Cerebellum (tissue), 4 donors: ENCODE measurements at places on chromosomes 1 and 21. TPM values are rescaled to one million over a fixed set of nuclear protein-coding genes. Genes with fewer than 3 reads are reported as not detected.

GRCh38 chr21:45554477-45555175 is 12.4 kb upstream of the SLC19A1 start:
- DNase-seq = peak; percentile 83

ZNF695 gene
- 11.9 TPM for total RNA-seq

CD52 gene
- not detected for total RNA-seq

PIGP gene
- 5.1 TPM for total RNA-seq

ADCY10 gene
- 0.27 TPM for total RNA-seq

BRDT gene
- total RNA-seq = not detected

DNA sequence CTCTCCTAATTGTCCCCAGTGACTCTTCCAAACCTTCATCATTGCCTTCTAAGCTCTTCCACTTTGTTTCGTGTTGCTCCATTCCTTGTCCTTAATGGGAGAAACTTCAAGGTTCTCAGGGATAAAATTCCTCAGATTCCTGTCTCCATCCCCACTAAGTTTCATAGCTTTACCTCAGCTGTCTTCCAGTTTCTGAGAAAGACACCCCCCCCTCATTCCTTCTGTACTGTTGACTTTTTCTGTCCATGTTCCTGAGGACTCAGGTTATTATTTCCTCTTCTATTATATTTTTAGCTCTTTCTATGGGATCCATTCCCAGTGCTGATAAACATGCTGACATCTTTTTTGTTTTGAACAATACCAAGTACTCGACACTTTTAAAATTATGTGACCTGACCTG is 215.3 kb upstream of the PTGFR start:
- DNase-seq = no peak

- DNase-seq = peak; percentile 15
Observed at GRCh38 chr1:4018466-4019146, 118.5 kb upstream of the C1orf174 start.

DNA sequence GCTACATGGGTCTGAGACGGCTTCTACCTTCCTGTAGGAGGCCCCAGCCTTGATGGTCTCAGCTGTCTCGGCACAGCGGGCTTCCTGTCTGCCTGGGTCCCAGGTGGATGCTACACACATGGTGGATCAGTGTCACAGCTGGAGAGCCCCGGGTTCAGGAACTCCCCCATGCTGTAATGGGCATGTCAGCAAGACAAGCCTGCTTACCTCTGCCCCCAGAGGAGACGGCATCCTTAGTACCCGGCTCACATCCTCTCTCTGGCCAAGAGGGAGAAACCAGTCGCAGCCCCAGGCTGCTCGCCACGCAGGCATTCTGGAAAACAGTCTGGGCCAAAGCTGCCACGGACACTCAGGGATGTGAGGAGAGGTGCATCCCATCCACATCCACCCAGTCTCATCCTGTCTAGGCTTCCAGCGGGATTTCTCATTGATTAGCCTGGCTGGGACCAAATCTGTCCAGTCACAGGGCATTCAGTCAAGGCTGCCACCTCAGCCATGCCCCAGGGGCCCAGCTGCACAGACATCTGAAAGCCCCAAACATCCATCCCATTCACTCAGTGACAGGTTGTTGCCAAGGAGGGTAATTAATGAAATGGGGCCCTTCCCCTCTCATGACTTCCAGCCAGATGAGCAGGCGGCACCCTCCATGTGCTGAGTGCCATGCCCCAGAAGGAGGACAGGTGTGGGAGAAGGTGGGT is 10.5 kb downstream of the SNAP47 start:
- no peak for DNase-seq

- no peak for DNase-seq
Observed at GRCh38 chr1:81466961-81467360, 333.8 kb upstream of the ADGRL2 start.

HSPA6 gene
- total RNA-seq = 0.27 TPM

DNA sequence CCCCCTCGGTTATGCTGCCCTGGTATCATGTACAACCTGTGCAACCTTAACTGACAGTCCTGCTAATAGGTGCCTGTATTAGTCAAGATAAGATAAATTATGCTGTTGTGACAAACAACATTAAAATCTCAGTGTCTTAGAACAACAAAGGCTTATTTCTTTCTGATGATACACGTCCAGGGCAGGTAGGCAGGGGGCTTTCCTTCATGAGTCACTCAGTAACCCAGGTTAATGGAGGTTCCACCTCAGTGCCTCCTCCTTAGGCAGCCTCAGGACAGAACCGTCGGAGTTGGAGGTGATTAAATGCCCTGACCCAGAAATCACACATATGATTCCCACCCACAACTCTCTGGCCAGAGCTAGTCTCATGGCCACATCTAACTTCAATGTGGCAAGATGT is 94.6 kb upstream of the CASZ1 start:
- DNase-seq = no peak

LIN28A gene
- total RNA-seq = not detected

CA6 gene
- total RNA-seq = not detected

- DNase-seq = peak; percentile 15
Observed at GRCh38 chr1:23902321-23903278, 10.6 kb downstream of the CNR2 start.

IGSF5 gene
- total RNA-seq = 1.8 TPM

- no peak for DNase-seq
Observed at GRCh38 chr1:23567996-23568607, 8.8 kb upstream of the ID3 start.

LRRC42 gene
- 14.2 TPM for total RNA-seq

- DNase-seq = no peak
Observed at GRCh38 chr1:47991673-47992072, 5.5 kb downstream of the TRABD2B start.

- no peak for DNase-seq
Observed at GRCh38 chr1:241532864-241533263, 686 bp downstream of the KMO start.

DNA sequence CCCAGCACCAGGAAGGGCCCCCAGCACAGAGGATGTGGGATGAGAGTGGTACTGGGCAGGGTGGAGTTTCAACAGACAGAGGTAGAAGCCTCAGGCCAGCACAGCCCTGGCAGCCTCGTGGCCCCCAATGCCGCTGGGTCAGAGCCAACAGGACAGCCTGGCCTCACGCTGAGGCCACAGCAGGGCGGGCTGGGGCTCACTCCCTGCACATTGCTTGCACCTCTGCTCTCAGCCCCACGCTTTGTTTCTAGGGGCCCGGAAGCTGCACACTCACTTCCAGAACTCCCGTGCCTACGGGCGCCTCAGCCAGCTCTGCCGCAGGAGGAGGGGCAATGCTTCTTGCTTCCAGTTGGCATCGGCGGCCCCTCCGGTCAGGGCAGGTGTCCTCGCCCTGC is 72.9 kb downstream of the SIK1 start:
- DNase-seq = no peak

MAP10 gene
- 4.4 TPM for total RNA-seq

ADGRL4 gene
- total RNA-seq = 4.4 TPM

- no peak for DNase-seq
Observed at GRCh38 chr1:176602388-176603004, 139.5 kb downstream of the PAPPA2 start.

DNA sequence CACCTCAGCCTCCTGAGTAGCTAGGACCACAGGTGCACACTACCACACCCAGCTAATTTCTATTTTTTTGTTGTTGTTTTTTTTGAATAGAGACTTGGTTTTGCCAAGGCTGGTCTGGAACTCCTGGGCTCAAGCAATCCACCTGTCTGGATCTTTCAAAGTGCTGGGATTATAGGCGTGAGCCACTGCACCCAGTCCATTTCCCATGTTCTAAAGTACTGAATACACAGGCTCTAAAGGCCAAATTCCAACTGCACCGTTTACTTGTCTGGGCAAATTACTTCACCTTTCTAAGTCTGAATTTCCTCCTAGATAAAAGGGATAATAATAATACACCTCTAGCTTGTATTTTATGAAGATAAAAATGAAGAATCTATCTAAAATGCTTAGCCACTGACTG is 39.6 kb downstream of the FRRS1 start:
- DNase-seq = no peak
